ENCODE measurements at places on chromosomes 7 and 10.

DNA sequence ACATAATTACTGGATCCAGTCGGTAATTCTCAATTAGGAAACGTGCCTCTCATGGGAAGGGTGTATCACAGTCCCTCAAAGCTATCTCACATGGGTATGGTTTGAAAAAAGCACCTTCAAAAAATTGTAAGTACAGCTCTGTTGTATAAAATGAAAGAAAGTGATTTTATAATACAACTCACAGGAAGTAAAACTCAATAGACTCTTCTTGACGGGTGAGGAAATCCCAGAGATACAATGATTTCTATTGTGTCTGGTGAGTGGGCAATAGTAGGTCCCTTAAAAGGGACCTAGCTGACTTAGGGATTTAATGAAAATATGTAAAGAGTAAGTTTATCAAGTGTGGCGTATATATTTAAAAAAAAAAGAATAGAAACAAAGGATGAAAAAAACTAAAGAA, 27.0 kb downstream of the TASOR2 start:
- no peak for DNase-seq

DNA sequence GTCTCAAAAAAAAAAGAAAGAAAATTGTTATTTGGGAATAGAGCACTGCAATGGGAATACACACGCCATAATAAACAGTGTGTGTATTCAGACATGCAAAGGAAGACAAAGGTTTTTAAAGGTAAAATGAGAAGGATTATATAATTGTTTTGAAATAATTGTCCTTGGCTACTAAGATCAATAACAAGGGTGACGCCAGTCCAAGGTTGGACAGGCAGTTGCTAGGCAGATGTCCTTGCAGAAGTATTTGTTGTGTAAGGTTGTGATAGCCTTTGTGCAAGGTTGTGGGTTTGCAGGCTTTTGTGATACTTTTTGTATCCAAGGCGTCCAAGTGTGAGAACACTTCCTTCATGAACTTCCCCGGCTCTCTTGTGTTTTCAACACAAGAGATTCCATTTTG, 72.3 kb upstream of the PRLHR start:
- no peak for DNase-seq

GRCh38 chr7:30844483-30844874, 67.2 kb upstream of the AQP1 start:
- DNase-seq: no peak

- no peak for DNase-seq
Measured at GRCh38 chr10:116848944-116849247, 403 bp upstream of the ENO4 start.
